ENCODE measurements at places on chromosomes 13 and 19.

GRCh38 chr13:110047496-110047895 lies 259.5 kb downstream of the COL4A1 start:
- DNase-seq = peak; percentile 72

GRCh38 chr19:2923510-2923909 lies 21.3 kb downstream of the ZNF77 start:
- no peak for DNase-seq

- DNase-seq = no peak
Measured at GRCh38 chr19:1259876-1260748, 9.0 kb upstream of the CIRBP start.

DNA sequence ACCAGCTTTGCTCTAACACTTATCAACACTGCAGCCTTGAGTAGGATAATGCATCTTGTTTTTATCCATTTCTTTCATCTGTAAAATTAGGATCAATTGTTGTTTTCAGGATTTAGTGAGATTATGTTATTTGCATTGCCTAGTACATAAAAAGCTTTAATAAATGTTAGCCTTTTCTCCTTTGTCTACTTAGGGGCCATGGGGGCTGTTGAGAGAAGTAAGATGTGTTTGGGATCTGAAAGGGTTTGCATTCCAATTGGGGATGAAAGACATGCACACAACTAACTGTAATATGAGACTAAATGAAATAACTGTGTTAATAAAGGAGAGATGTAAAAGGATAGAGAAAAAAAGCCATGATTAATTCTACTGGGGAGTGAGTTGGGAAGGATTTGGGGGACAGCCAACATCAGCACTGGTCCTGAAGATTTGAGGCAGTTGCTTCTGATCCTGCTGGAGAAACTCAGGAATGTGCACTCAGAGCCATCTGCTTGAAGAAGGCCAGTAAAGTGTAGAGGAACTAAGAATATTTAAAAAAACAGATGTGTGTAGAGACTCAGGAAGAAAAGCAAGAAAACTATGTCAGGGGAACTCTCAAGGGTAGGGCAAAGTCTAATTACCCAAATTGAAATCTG lies 236.3 kb downstream of the OLFM4 start:
- no peak for DNase-seq

GRCh38 chr13:30576528-30576927 lies 41.2 kb upstream of the USPL1 start:
- DNase-seq = peak; percentile 57

GRCh38 chr13:73684286-73684685 lies 449.9 kb downstream of the KLF12 start:
- DNase-seq = no peak

DNA sequence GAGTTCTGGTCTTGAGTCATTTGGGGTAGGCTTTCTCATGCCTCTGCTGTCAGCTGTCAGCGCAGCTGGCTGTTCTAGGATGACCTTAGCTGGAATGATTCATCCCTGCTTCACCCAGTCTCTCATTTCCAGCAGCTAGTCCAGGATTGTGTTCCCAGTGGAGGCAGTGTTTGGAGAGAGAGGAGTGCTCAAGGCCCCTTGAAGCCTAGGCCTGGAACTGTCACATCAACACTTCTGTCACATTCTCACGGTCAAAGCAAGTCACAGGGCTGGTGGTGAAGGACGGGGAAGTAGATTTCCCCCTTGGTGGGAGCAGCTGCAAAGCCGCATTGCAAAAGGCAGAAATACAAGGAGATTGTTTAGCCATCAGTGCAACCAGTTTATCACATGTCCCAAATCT lies 15.2 kb downstream of the TPT1 start:
- DNase-seq = peak; percentile 62

- no peak for DNase-seq
Measured at GRCh38 chr13:113150550-113151365, 7.7 kb upstream of the PROZ start.

GRCh38 chr13:102558029-102558428 lies 38.8 kb upstream of the TPP2 start:
- no peak for DNase-seq

GRCh38 chr19:10655457-10656312 lies 1.5 kb downstream of the ILF3 start:
- DNase-seq = no peak

DNA sequence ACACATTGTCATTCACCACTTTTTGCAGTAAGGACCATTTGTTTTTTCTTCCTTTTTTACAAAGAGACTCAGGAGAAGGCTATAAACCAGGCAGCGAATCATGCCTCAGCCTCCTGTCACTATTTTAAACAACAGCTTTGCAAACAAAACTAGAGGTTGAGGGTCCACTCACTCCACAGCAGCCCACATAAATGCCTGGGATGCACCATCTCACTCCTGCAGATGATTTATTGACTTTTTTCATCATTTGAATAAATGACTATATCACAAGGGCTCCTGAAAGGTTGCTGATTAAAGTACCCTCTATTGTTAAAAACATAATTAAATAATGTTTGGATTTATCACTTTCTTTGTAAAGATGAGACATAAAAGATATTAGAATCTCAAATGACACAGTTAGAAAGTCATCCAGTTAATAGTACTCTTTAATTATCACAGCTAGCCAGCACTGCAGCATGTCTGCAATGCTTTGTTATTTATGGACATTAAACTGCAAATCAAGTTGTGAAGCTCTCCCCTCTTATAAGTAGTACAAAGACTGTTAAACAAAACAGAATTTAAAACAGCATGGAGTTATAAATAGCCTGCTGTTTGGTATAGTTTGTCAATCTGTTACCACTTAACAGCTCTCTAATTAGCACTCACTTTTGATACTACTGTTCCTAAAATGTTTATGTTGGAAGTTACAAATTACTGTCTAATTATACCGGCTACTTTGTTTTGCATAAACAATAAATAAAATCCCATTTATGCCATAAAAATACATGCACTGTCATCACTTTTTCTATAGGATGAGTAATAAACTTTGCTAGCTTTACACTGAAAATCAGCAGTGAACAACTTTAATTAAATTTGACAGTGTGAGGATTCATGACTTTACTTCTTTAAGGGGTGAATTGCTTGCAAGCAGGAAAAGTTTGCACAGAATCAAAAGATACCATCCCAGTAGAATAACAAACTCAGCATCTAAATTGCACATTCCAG lies 853.2 kb downstream of the UQCRFS1 start:
- no peak for DNase-seq

DNA sequence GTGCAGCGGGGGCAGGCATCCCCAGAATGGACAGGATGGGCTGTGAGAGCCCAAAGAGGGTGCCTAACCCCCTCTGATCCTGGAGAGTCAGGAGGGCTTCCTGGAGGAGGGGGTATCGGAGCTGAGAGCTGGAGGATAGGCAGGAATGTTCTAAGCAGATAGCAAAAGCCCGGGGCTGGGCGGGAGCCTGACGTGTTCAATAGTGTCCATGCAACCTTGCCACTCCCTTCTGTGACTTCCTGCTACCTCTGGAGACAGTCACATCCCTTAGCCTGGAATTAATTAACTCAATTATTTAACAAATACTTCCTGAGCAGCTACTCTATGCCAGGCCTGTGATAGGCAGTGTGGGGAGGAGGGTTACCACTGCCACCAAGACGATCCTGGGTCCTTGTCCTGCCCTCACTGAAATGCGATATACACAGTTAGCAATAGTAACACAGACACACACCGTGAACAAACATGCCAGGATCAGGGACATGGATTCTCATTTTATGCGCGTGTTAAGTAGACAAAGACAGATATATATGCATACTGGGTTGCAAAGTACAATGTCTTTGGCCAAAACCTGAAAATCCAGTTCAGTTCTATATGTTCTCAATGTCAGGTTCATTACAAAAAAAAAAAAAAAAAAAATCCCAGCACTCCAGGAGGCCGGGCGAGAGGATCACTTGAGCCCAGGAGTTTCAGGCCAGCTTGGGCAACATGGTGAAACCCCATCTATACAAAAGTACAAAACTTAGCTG lies 10.7 kb downstream of the AP2S1 start:
- no peak for DNase-seq

DNA sequence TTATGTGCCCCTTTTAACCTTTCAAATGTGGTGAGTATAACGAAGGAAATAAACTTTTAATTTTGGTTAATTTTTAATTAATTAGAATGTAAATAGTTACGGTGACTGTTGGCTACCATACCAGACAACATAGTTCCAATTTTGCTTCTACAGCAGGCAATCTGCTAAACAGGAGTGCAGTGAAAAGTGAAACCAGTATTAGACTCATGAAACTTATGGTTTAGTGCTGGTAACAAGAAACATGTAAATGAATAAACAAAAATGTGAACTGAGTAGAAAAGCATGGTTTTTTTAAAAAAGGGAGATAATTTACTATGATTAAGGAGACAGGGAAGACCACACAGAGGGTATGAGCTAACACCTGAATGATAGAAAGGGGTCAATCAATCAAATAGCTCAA lies 478.4 kb downstream of the PCDH9 start:
- no peak for DNase-seq

DNA sequence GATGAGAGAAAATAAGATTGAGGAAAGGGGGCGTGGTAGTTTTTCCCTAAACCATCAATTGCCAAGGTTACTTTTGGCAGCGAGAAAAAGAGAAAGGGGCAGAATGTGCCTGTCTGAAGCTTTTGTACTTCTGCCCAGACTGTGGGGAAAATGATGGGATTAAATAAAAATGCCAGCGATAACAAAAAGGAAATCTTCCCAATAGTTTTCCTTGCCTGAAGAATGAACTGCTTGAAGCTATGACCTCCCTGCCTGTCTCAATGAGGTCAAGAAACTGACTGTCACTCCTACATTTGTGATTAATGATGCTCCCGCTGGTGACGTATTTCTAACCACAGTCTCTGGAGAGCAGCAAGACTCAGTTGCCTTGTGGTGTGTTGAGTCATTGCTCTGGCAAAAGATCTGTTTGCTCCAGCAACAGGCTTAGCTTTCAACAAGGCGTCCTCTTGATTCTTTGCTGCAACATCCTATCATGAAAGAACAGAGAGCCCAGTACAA lies 1051.5 kb downstream of the DIAPH3 start:
- peak; percentile 88 for DNase-seq

DNA sequence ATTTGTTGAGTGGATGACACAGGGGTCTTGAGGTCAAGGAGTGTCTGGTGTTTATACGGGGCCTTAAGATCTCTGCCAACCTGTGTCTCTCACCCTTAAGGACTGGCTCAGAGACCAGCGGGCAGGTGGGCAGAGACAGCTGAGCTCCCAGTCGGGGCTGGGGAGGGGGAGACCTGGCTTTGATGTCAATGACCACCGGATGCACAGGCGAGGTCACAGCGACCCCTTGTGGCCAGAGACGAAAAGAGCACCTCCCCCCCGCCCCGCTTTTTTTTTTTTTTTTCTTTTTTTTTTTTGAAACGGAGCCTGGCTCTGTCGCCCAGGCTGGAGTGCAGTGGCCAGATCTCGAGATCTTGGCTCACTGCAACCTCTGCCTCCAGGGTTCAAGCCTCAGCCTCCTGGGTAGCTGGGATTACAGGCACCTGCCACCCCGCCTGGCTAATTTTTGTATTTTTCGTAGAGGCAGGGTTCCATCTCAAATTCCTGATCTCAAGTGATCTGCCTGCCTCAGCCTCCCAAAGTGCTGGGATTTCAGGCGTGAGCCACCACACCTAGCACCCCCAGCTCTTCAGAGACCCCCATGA lies 12.1 kb upstream of the KLK14 start:
- DNase-seq = no peak

DNA sequence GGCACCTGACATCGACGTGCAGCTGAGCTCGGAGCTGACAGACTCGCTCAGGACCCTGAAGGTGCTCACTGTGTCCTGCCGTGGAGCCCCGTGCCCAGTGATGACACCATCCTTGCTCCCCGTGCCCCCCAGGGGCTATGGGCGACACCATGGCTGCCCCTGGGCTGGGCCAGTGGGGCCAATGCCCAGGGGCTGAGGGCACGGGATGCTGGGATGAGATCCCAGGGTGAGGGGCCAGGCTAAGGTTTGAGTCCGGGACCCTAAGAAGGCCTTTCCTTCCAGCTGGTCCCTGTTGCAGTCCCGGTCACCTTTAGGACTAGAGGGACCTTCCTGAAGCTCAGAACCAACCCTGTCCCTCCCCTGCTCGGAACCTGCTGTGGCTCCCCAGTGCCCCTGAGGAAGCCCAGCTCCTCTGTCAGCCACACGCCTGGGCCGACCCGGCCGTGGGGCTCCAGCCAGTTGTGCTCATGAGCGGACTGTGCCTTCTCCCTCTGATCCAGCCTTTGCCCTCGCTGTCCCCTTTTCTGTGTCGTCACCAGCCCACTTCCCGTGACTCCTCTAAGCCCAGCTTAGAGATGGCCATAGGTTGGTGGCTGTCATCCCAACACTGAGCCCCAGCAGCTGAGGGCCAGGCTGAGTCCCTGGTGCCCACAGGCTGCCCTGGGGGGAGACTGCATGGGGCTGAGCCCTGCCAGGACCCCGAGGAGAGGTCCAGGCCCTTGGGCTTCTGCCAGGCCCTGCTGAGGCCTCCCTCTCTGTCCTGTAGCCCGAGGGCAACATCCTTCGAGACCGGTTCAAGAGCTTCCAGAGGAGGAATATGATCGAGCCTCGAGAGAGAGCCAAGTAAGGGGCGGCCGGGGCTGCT lies 10.6 kb downstream of the NOP53 start:
- DNase-seq = no peak

- DNase-seq = peak; percentile 88
Measured at GRCh38 chr19:47305309-47305751, 4.3 kb upstream of the C5AR1 start.

DNA sequence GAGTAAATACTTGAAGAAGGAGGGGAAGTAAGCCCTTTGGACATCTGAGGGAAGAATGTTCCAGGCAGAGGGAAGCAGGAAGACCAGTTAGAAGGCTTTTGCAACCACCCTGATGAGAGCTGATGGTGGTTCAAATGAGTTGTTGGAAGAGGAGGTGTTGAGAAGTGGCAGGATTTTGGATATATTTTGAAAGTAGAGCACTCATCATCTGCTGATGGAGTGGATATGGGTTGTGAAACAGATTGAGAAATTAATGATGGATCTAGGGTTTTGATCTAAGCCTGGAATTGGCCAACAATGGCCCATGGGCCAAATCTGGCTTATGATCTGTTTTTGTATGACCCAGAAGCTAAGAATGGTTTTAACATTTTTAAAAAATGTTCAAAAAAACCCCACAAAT lies 230.7 kb downstream of the NDFIP2 start:
- no peak for DNase-seq
